ACHN (cell line): ENCODE measurements at places on chromosomes 5 and 9.
A peak's percentile ranks its signal among the peaks of the same experiment; 100 is the strongest.

- no peak for DNase-seq
These were observed 44.5 kb downstream of the FBXO10 start for GRCh38 chr9:37531699-37532098.

DNA sequence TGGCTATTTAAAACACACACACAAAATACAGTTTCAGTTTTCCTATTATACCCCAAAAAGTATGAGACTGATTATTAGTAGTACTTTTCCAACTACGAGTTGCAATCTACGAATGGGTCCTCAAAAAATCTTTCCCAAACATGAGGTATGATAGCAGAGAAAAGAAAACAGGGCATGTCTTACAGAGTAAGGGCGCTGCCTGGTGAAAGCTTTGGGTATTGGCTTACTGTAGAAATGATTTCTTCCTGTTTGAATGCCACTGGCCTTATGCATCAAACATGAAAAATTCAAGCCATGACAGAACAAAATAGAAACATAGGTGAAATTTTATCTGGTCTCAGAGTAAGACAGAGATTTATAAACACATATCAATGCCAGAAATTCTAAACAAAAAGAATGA is 448.0 kb downstream of the SPOCK1 start:
- no peak for DNase-seq

GRCh38 chr5:19975795-19976194 is 12.2 kb downstream of the CDH18 start:
- DNase-seq, result peak; percentile 73

DNA sequence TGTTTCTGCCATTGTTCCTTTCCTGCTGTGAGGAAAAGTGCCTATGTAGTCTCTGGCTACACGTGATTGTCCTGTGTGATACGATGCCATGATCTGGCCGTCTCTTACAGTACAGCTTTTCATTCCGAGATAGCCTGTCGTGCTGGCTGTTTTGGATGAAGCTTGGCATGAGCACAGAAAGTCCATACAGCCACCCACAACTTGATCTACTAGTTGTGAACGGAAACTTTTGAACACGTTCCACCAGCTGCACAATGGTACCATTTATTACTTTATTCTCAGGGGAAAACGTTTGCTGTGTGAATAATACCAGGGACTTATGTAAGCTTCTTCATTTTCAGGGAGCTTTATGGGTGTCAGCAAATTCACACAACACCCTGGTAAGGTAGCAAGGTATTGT is 217.6 kb upstream of the ANKRD55 start:
- no peak for DNase-seq

GRCh38 chr5:98927242-98927988 is 1.4 kb downstream of the CHD1 start:
- peak; percentile 50 for DNase-seq

- DNase-seq, result peak; percentile 91
These were observed 261.4 kb upstream of the KLF4 start for GRCh38 chr9:107750741-107751566.
